ENCODE measurements at places on chromosomes 1 and 21. TPM values are rescaled to one million over a fixed set of nuclear protein-coding genes. Genes with fewer than 3 reads are reported as not detected.

DNA sequence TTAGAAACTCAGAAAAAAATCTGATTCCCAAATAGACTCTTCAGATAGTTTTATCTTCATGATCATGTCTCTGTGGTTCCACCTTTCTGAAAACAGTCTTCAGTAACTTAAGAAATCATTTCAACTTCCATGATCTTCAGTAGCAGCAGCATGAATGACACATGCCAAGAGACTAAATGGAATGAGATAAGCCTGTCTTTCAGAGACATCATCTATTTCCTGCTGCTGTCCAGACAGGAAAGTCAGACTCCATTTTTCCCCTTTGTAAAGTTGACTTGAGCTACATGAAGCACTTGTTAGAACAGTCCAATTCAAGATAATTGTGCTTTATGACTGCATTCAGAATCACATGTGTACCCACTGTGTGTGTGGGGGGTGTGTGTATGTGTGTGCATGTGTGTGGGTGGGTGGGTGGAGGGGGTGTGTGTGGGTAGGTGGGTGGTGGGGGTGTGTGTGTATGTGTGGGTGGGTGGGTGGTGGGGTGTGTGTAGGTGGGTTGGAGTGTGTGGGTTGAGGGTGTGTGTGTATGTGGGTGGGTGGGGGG is 58.8 kb downstream of the CLIC4 start:
- no peaks in the 10 kb centered on the region for H3K27me3 ChIP-seq
- no peak for DNase-seq
- peaks cover 19% of the 10 kb centered on the region for H3K36me3 ChIP-seq

DNA sequence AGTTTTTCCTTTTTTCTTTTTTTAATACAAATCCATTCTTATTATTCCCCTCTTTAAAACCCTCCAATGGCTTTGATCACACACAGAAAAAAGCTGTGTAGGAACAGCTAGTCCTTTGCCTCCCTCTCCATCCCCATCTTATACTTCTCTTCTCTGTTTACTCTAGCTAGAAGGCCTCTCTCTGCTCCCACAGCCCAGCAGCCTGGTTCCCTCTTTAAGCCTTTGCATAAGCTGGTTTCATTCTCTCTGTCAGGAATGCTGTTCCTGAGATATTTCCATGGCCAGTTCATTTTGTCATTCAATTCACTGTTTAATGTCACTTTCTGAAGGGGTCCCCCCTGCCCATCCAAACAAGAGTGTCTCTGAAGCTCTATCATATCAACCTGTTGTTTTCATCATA is 143.3 kb upstream of the ST6GALNAC5 start:
- H3K4me3 ChIP-seq = no peak overlapping the region
- H3K27ac ChIP-seq = no peak overlapping the region
- no peak for DNase-seq
- H3K36me3 ChIP-seq = no peaks in the 10 kb centered on the region

The CELSR2 gene
- not detected for total RNA-seq

DNA sequence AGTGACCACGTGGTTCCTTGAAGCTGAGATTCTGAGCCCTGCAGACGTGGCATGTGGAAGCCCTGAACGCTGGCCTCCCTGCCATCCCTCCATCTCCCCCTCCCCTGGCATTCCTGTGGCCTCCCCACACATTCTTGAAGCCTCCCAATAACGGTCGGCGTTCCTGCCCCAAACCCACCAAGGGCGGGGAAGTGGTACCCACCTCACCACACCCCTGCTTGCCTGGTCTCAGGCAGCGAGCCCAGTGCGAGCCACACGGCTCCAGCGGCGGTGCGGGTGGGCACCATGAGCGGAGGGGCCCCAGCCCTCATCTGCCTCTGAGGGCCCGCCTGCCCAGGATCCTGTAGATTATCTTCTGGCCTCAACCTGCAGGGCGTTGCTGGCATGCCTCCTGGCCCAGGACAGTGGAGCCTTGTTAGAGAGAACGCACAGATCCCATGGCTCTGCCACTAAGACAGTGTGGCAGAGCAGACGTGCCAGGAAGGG is 20.6 kb upstream of the PRELP start:
- H3K36me3 ChIP-seq = no peaks in the 10 kb centered on the region
- H3K27ac ChIP-seq = peak overlapping the region; percentile 74
- H3K4me3 ChIP-seq = no peak overlapping the region
- H3K4me1 ChIP-seq = peaks cover 53% of the 10 kb centered on the region
- peak; percentile 88 for DNase-seq
- no peaks in the 10 kb centered on the region for H3K27me3 ChIP-seq

DNA sequence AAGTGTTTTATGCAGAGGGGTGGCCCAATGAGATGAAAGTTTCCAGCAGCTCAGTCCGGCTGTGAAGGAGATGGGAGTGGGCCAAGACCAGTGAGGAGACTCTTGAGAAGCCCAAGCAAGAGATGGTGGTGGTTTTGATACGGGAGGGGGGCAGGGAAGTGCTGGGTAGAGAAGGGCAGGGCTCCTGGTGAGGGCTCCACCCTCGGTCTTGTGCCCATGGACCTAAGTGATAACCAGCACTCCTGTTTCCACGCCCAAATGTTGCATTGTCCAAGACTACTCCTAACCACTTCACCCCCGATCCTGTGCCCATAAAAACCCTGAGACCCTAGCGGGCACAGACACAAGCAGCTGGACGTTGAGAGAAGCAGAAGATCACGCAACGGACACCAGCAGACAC is 140.9 kb downstream of the MIS18A start:
- peaks cover 52% of the 10 kb centered on the region for H3K4me1 ChIP-seq
- no peak for DNase-seq
- H3K27me3 ChIP-seq = no peaks in the 10 kb centered on the region
- no peak overlapping the region for H3K4me3 ChIP-seq

DNA sequence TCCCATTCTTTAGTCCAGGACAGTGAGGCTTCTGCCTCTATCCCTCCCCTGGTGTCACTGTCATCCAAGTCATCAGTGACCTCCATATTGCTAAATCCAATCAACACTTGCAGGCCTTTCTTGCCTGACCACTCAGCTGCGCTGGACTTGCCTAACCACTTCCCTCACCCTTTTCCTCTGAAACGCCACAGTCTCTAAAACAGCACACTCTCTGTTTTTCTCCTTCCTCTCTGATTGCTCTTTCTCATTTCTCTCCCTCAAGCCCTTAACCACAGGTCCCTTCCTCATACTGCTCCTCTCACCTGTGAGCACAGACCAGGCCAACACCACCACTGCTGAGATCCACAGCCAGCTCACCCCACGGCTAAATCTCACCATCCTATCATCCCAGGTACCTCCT is 17.5 kb downstream of the TAL1 start:
- 0 out of 2 replicates have a peak, but pooled peaks cover 6% of the 10 kb centered on the region for H3K4me1 ChIP-seq
- no peak for DNase-seq
- H3K36me3 ChIP-seq = no peaks in the 10 kb centered on the region
- H3K4me3 ChIP-seq = no peak overlapping the region
- H3K27me3 ChIP-seq = no peaks in the 10 kb centered on the region

The IGSF5 gene
- not detected for total RNA-seq

- H3K4me1 ChIP-seq = no peaks in the 10 kb centered on the region
- no peak for DNase-seq
- H3K36me3 ChIP-seq = peaks cover 16% of the 10 kb centered on the region
- no peak overlapping the region for H3K27ac ChIP-seq
- no peaks in the 10 kb centered on the region for H3K27me3 ChIP-seq
Measured at GRCh38 chr1:16342331-16343062, 9.8 kb downstream of the FBXO42 start.

DNA sequence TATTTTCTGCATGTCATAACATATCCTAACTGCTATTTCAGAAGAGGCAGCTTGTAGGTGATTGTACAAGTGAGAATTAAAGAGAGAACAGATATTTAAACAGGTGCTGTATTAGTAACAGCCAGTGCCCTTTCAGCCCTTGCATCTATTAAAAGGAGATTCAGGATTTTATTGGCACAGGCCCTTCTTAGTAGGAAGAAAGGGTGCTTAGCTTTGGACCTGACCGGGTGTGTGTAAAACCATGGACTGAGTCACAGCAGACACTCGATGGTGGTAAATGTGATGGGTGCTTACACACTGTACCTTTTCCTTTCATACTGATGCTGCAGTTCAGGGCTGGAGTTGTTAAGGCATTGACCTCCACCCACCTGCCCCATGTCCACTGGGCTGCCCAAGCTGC is 12.7 kb upstream of the CD101 start:
- H3K36me3 ChIP-seq = no peaks in the 10 kb centered on the region
- H3K4me1 ChIP-seq = peaks cover 38% of the 10 kb centered on the region

GRCh38 chr1:42756956-42757891 is 9.6 kb downstream of the P3H1 start:
- no peak overlapping the region for H3K27ac ChIP-seq
- DNase-seq = peak; percentile 44
- peaks cover 4% of the 10 kb centered on the region for H3K4me1 ChIP-seq
- peaks cover 96% of the 10 kb centered on the region for H3K36me3 ChIP-seq

DNA sequence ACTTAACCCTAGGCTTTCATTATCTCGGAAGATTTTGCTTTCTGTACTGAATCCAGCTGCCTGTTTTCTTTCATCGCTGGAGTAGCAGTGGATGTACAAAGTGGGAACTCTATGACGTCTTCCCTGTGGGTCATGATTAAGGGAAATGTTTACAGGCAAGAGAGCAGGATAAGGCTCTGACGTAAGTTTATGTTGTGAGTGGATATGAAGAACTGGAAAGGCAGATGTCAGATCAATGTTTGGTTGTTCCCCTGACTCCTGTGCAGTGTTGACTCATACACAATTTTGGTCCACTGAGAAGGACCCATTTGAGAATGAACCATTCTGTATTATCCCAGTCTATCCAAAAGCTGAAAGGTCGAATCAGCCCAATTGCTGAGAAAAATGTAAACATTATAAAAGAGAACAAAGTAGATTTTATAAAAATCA is 292.4 kb downstream of the GRIK1 start:
- DNase-seq = no peak
- no peaks in the 10 kb centered on the region for H3K4me1 ChIP-seq
- H3K4me3 ChIP-seq = no peak overlapping the region
- H3K36me3 ChIP-seq = no peaks in the 10 kb centered on the region
- H3K27ac ChIP-seq = no peak overlapping the region

DNA sequence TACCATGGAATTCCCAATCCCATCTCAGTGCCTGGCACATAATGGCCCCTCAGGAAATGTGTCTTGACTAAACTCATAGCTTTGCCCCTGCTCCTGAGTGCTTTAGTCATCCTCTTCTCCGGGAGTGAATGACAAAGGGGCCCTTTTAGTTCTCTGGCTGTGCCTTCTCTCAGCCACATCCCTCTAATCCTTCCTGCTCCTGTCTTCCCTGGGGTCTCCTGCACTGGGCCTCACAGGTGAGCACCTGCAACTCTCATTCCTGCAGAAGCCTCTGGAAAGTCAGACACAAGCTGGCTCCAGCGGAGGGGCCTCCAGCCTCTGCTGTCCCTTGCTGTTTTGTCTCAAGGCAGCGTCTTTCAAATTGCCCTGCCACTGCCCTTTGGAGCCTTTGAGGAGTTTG is 14.0 kb upstream of the ETV3L start:
- no peaks in the 10 kb centered on the region for H3K4me1 ChIP-seq
- H3K27me3 ChIP-seq = no peaks in the 10 kb centered on the region
- no peaks in the 10 kb centered on the region for H3K36me3 ChIP-seq

- no peaks in the 10 kb centered on the region for H3K36me3 ChIP-seq
- H3K4me3 ChIP-seq = no peak overlapping the region
- no peak overlapping the region for H3K27ac ChIP-seq
- H3K27me3 ChIP-seq = no peaks in the 10 kb centered on the region
- DNase-seq = no peak
- H3K4me1 ChIP-seq = no peaks in the 10 kb centered on the region
Measured at GRCh38 chr1:219651993-219652392, 39.1 kb upstream of the ZC3H11B start.

GRCh38 chr1:2906085-2906484 is 104.6 kb upstream of the TTC34 start:
- H3K4me1 ChIP-seq = no peaks in the 10 kb centered on the region
- no peaks in the 10 kb centered on the region for H3K27me3 ChIP-seq
- H3K27ac ChIP-seq = no peak overlapping the region
- H3K4me3 ChIP-seq = no peak overlapping the region

- no peak for DNase-seq
- no peaks in the 10 kb centered on the region for H3K36me3 ChIP-seq
- no peaks in the 10 kb centered on the region for H3K4me1 ChIP-seq
Measured at GRCh38 chr1:72435025-72435424, 152.7 kb upstream of the NEGR1 start.

DNA sequence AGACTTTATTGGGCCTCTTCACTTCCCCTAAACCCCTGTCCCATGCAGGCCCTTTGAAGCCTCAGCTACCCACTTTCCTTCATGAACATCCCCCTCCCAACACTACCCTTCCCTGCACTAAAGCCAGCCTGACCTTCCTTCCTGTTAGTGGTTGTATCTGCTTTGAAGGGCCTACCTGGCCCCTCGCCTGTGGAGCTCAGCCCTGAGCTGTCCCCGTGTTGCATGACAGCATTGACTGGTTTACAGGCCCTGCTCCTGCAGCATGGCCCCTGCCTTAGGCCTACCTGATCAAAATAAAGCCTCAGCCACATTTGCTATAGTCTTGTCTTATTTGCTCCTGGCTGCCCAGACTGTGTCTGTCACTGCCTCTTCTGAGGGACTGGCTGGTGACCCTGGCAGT is 5.5 kb downstream of the GSTM4 start:
- DNase-seq = no peak
- H3K4me3 ChIP-seq = no peak overlapping the region
- no peak overlapping the region for H3K27ac ChIP-seq
- no peaks in the 10 kb centered on the region for H3K27me3 ChIP-seq
- peaks cover 8% of the 10 kb centered on the region for H3K4me1 ChIP-seq
- peaks cover 6% of the 10 kb centered on the region for H3K36me3 ChIP-seq

- DNase-seq = no peak
- no peaks in the 10 kb centered on the region for H3K36me3 ChIP-seq
- 0 out of 2 replicates have a peak, but pooled peaks cover 2% of the 10 kb centered on the region for H3K27me3 ChIP-seq
- H3K4me1 ChIP-seq = no peaks in the 10 kb centered on the region
Measured at GRCh38 chr1:3056641-3057040, 12.4 kb upstream of the PRDM16 start.

The ATP1A2 gene
- total RNA-seq = not detected

- H3K4me3 ChIP-seq = no peak overlapping the region
- H3K27me3 ChIP-seq = no peaks in the 10 kb centered on the region
- no peak for DNase-seq
- no peaks in the 10 kb centered on the region for H3K4me1 ChIP-seq
Measured at GRCh38 chr1:107680579-107680985, 284.4 kb downstream of the VAV3 start.

The GNPAT gene
- 80.1 TPM for total RNA-seq

DNA sequence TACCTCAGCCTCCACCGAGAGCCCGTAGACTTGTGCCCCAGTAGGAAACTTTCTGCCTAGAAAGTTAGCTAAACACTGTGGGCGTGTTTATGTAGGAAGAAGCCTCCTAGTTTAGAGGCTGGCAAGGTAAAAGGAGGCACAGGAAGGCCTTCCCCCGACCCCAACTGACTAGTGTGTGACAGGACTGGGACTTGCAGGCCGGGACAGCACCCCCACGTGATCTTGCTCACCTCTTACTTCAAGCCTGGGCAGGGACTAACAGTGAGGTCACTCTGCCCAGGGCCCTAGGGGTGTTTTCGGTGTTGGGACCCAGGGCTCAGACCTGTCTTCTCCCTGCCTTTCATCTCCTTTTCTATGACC is 392 bp upstream of the TAGLN2 start:
- H3K27ac ChIP-seq = peak overlapping the region; percentile 98
- H3K27me3 ChIP-seq = no peaks in the 10 kb centered on the region
- H3K4me3 ChIP-seq = peak overlapping the region; percentile 64
- DNase-seq = no peak
- H3K4me1 ChIP-seq = peaks cover 36% of the 10 kb centered on the region
- H3K36me3 ChIP-seq = peaks cover 44% of the 10 kb centered on the region

The SPRR1B gene
- not detected for total RNA-seq
